ENCODE measurements at places on chromosomes 3 and 15. TPM values are rescaled to one million over a fixed set of nuclear protein-coding genes. Genes with fewer than 3 reads are reported as not detected.

GRCh38 chr15:60809375-60809774 is 330.4 kb upstream of the ICE2 start:
- DNase-seq, result no peak

ERC2 gene
- 0.81 TPM for total RNA-seq

GOLGA6L10 gene
- 0.11 TPM for total RNA-seq

FBXW12 gene
- total RNA-seq, result not detected

- DNase-seq, result no peak
Observed at GRCh38 chr3:108118038-108118768, 27.4 kb upstream of the CD47 start.

- no peak for DNase-seq
Observed at GRCh38 chr3:139318431-139318816, 25.4 kb upstream of the MRPS22 start.
